ENCODE measurements at places on chromosomes 12 and 14.

- DNase-seq: no peak
- H3K4me1 ChIP-seq: no peaks in the 10 kb centered on the region
- peaks cover 22% of the 10 kb centered on the region for H3K27me3 ChIP-seq
- no peak overlapping the region for H3K4me3 ChIP-seq
Observed at GRCh38 chr12:132277374-132277941, 51.9 kb downstream of the GALNT9 start.

DNA sequence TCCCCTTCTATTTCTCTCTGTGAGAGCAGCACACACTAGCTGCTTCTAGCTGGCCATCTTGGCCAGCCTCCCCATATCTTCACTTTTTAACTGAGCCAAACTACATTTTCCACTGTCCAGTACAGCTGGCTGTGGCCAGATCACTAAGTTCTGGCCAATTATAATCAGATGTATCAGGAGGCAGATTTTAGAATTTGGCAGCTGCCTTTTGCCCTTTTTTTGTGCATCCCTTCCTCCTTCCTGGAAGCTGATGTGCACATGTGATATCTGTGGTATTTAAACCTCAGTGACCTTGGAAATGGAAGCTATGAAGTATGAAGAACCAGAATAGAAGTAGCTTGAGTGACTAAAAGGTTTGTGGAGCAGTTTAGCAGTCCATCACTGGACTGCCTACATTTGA lies 49.8 kb upstream of the ANO6 start:
- H3K36me3 ChIP-seq: no peaks in the 10 kb centered on the region
- no peak for DNase-seq
- H3K4me1 ChIP-seq: no peaks in the 10 kb centered on the region
- no peak overlapping the region for H3K4me3 ChIP-seq
- H3K27me3 ChIP-seq: peaks cover 16% of the 10 kb centered on the region

DNA sequence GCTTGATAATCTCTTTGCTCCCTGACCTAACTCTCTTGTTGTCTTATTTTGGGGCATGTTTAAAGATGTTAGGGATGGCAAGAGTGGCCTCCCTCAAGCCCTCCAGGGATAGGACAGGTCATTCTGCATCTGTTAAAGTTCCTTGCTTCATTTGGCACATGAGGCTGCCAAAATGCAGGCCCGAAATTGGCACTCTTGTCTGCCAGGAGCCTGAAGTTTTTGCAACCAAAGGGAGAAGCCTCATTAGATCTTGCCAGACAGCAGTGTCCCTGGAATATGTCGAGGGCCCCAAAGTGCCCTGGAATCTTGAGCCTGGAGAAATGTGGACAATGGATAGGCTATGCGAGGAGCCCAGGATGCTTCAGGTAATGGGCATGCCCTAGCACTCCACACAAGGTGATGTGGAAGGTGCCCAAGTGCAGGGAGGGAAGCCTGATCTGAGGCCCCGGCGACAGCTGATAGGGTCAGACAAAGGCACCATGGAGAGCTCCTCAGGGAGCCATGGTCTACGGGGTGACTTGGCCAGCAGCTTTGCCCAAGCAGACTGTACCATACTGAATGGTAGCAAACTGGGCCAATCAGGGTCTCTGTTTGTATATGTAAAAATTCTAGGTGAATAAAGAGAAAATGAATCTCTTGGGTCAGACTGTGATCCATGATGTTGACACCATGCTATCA lies 173.0 kb upstream of the WSCD2 start:
- no peak for DNase-seq
- H3K4me1 ChIP-seq: no peaks in the 10 kb centered on the region
- H3K36me3 ChIP-seq: no peaks in the 10 kb centered on the region
- peaks cover 10% of the 10 kb centered on the region for H3K27me3 ChIP-seq

GRCh38 chr14:102805371-102805891 lies 28.2 kb downstream of the TRAF3 start:
- H3K27me3 ChIP-seq: no peaks in the 10 kb centered on the region
- peak overlapping the region; percentile 99 for H3K27ac ChIP-seq
- peaks cover 66% of the 10 kb centered on the region for H3K4me1 ChIP-seq
- H3K4me3 ChIP-seq: peak overlapping the region; percentile 72
- peaks cover 26% of the 10 kb centered on the region for H3K36me3 ChIP-seq
- peak; percentile 79 for DNase-seq

GRCh38 chr14:24863968-24864684 lies 185.8 kb downstream of the STXBP6 start:
- H3K4me1 ChIP-seq: no peaks in the 10 kb centered on the region
- no peak overlapping the region for H3K27ac ChIP-seq
- no peak for DNase-seq
- H3K4me3 ChIP-seq: no peak overlapping the region
- no peaks in the 10 kb centered on the region for H3K36me3 ChIP-seq
- H3K27me3 ChIP-seq: peaks cover 3% of the 10 kb centered on the region

GRCh38 chr12:25965682-25966081 lies 7.2 kb downstream of the RASSF8 start:
- DNase-seq: no peak
- H3K4me3 ChIP-seq: no peak overlapping the region
- H3K27ac ChIP-seq: no peak overlapping the region
- peaks cover 40% of the 10 kb centered on the region for H3K27me3 ChIP-seq
- no peaks in the 10 kb centered on the region for H3K36me3 ChIP-seq

GRCh38 chr12:102220736-102221135 lies 23.1 kb upstream of the PMCH start:
- no peak overlapping the region for H3K27ac ChIP-seq
- H3K4me3 ChIP-seq: no peak overlapping the region
- H3K36me3 ChIP-seq: no peaks in the 10 kb centered on the region
- H3K27me3 ChIP-seq: no peaks in the 10 kb centered on the region
- H3K4me1 ChIP-seq: no peaks in the 10 kb centered on the region
- no peak for DNase-seq

Measured in activated CD4-positive, alpha-beta memory T cell treated with anti-CD3 and anti-CD28 coated beads for 36 hours (primary cell).